ENCODE measurements at places on chromosomes 6 and 20.

DNA sequence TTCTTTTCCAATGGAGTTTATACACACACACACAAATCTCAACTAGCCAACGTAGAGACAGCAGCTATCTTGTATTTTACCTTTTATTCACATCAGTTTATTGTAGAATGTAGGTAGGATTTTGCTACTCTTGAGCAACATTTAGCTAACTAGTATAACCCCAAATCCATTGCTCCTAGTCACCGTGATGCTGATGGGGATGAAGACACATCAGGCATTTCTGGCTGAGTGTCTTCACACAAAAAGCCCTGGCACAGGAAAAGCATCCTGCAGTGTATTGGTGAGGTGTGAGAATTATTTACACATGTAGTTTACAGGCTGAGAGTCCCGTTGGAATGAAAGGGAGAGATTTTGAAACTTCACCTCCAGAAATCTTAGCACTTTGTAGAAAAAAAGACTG is 65.9 kb upstream of the FBXL4 start:
- DNase-seq = no peak

- no peak for DNase-seq
Measured at GRCh38 chr6:150306290-150306689, 62.5 kb upstream of the IYD start.

DNA sequence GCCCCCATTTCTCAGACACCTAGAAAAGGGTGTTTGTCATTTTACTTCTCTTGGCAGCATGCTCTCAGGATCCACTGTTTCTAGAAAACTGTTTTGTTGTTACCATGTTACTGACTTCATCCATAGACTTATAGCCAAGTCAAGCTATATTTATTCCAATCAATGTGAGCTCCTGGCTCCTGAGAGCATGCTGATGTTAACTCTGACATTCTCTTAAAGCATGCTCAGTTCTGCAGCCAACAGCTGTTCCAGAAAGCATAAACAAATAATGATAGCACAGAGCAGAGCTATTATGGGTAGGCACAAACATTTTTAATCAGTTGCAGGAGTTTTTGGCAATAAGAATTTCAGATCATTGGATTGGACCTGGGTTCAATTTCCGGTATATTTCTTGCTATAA is 92.4 kb upstream of the CEP85L start:
- DNase-seq = no peak

DNA sequence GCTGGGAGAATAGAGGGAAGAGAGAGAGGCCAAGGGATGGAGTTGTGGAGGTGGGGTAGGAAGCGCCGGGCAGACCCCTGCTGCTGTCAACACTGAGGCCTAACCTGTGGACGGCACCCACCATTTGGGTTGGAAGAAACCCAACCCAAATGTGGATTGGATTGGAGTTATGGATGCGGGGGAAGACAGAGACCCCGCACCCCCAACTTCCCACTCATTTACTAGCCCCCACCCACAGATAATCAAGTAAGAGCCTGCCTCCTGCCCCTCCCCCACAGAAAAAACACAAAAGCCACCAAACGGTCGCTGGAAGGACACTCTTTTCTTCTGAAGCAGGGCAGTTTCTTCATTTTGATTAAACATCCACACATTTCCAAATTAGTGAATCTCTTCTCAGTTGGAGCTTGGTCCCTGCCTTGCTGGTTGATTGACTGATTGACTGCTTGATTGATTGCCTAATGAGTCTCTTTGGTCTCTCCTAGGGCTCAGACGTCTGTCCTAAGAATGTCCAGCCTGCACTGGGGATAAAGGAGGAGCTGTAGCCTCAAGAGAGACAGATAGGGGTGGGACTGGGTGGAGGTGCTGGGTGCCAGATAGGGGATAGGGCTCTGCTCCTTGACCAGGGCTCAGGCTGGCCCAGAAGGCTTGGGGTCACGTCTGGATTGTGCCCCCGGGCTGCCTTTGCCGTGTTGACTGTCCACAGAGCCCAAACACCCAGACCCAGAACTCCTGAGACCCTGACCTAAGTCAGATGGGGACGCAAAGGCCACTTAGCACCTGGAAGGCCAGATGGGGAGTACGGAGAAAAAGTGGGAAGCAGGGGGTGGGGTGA is 74.9 kb upstream of the FOXP4 start:
- DNase-seq = no peak

- DNase-seq = peak; percentile 27
Measured at GRCh38 chr20:59751075-59751711, 146.9 kb downstream of the PHACTR3 start.

GRCh38 chr20:17445543-17445942 is 85.6 kb downstream of the BFSP1 start:
- no peak for DNase-seq

GRCh38 chr6:209432-210103 is 82.7 kb upstream of the DUSP22 start:
- DNase-seq = no peak

DNA sequence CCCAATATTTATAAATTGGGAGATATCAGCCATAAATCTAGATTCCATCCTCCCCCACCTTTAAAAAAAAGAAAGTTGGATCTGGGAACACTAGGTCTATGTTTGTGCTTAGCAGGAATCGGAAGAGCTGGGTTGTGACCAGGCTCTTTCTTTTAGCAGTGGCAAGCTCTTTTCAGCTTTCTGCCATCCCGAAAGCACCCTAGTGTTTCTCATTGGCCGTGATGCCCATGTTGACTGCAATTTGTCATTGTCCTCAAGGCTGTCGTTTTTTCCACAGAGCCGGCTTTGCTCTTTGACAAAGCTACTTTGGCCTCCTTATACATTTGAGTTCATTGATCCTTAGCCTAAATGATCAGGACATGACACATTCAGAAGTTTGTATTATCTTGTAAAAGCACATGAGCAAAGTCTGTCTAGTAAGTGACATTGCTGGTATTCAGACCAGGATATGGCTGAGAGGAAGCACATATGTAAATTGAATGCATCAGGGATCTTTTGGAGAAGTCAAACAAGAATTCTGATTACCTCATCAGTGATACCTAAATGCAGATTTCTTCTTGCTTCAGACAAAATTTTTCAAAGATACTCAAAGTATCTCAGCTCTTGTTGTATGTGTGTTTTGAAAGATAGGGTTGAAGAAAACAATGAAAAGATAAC is 50.1 kb downstream of the CARMIL1 start:
- no peak for DNase-seq
